Spleen (tissue), 13 donors: ENCODE measurements at places on chromosomes 6 and 20. TPM values are rescaled to one million over a fixed set of nuclear protein-coding genes. Genes with fewer than 3 reads are reported as not detected.

- DNase-seq = no peak
These were observed 181.8 kb downstream of the CDH4 start for GRCh38 chr20:61433816-61434215.

DNA sequence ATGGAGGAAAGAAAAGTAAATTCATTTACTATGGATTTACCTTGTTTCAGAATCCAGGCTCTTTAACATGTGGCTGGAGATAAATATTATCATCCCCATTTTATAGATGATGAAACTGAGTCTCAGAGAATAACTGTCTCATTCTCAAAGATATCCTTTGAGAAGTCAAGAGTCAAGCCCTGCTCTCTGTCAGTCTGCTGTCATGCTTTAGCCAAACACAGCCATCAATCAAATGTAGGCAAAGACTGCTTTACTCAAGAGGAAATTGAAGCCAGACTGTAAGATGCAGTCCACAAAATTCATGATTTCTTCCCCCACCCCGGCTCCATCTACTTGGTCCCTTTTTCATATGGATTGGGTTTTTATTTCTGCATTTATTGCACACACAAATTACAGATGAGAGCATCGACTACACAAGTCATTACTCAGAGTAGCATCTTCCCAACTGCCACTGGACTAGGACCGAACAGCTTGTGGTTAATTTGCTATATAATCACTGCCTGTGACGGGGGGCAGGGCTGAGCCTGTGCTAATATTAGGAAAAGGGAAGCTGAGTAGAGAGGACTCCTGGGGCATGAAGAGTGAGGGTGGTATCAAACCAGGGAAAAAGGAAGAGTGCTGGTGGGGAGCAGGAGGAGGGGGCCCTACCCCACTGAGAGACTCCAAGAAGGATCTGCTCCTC lies 102.7 kb upstream of the TOP1 start:
- DNase-seq = no peak

DNA sequence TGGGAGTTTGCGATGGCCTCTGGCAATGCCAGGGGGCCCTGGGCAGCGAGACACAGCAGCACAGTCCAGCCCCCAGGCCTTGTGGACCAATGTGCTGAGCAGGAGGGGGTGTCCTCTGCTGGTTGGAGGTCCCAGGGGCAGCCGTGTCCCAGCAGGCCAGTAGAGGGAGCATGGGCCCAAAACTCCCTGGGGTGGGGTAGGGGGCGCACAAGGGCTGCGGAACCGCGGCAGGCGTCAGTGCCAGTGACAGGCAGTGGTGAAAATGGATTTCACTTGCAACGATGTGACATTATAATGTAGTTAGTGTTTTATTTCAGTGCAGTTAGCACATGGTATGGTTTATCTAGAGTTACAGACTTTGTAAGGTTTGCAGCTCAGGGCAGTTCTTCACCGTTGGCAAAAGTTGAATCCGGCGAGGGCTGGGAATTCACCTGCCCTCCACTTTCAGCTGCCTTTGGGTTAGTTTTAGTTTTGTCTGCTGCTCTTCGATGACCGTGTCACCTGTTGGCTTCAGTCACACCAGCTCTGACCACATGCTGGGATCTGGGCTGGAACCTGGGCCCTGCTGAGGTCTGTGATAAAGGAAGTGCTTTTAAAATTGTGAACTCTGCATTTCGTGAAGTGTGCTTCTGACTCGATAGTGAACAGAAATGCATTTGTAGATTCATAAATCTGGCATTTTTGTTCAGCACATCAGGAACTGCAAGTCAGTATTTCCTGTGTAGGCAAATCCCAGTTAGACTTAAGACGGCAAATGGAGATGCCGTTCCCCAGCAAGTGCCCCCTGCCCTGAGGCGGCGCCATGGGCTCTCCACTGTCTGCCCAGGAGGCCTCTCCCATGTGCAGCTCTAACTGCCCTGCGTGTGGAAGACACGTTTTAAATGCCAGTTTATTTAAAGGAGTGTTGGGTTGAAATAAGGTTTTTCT lies 46.8 kb downstream of the PYGB start:
- DNase-seq = peak; percentile 87

Gene CRISP3
- 4.1 TPM for total RNA-seq

DNA sequence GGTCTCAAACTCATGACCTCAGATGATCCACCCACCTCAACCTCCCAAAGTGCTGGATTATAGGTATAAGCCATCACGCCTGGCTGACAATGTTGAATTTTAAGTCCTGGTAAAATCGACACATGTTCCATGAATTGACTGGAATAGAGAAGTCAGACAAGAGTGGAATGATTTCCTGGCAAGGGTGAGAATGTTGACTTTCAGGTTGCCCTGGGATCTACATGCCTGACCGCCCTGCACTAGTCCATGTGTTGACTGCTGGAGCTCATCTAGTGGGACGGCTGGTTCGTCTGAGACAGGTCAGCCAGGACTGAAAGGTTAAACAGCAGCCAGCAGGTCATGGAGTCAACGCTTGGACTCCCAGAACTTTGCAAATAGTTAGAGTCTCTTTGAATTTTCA lies 88.8 kb downstream of the SASH1 start:
- DNase-seq = no peak

Gene FOXF2
- total RNA-seq = not detected

DNA sequence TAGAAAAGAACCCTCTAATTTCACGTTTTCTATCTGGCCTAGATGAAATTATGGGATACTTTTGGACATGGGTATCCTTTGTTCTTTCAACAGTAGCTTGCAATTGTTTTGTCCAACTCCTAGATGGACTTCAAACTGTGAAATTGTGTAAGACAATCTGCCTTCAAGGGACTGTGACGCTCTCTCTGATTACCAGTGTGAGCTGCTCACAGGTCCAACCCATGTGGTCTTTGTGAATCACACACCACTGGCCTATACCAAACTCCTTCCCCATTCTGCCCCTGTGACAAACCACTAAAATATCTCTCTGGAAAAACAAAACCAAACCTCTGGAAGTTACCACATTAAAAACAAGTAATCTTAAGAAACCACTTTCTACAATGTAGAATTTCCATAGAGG lies 59.5 kb downstream of the NINL start:
- DNase-seq = no peak

GRCh38 chr6:30327232-30327746 lies 562 bp downstream of the TRIM39 start:
- no peak for DNase-seq

GRCh38 chr6:69422475-69422874 lies 374.3 kb downstream of the LMBRD1 start:
- DNase-seq = no peak

DNA sequence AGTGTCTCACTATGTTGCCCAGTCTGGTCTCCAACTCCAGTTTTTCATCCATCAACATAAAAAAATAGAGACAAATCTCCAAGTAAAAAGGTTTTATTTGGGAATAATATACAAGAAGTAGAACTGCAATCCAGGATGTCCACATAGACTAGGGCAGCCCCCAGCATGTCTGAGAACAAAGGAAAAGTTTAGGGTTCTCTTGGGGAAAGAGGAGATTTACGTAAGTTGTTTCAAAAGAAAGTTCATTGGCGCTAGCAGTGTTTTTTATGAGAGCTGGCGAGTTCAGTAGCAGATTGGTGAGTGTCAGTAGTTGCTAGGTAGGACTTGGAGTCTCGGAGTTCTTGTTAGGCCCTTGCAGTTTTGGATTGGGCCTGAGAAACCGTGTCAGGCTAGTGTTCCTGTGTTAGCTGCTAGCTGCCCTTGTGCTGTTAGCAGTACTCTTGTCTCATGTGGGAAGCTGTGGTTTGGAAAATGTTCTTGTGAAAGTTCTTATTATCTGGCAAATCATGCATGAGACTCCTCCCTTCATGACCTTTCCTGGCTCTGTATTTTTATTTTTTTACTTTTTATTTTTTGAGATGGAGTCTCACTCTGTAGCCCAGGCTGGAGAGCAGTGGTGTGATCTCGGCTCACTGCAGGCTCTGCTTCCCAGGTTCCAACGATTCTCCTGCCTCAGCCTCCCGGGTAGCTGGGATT lies 24.7 kb downstream of the TTLL9 start:
- DNase-seq = no peak

GRCh38 chr6:168102315-168102985 lies 23.4 kb upstream of the FRMD1 start:
- DNase-seq = no peak

GRCh38 chr6:160790028-160790792 lies 88.2 kb downstream of the PLG start:
- no peak for DNase-seq

Gene DACT2
- not detected for total RNA-seq

DNA sequence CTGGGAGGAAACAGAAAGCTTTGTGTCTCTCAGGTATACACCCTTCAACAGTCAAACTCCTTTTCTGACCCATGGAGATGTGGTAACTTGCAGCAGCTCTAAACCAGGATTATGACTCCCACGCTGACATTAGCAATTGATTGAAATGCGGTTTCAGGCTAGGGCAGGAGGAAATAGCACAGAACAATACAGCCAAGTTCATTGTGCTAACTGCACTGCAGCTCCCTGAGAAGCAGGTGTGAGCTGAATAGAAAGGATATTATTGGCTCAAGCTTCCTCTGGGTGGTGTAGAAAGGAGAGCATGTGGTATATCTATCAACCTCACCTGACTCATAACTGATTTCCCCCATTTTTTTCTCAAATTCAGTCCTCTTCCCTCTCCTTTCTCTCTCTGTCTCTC lies 612.3 kb upstream of the BTBD3 start:
- no peak for DNase-seq

Gene F13A1
- 29.4 TPM for total RNA-seq

Gene NKX2-4
- not detected for total RNA-seq

- DNase-seq = no peak
These were observed 18.4 kb upstream of the BEND6 start for GRCh38 chr6:56936466-56936865.

- no peak for DNase-seq
These were observed 355.5 kb upstream of the HTR1E start for GRCh38 chr6:86581833-86582232.

GRCh38 chr6:30792786-30793185 lies 48.4 kb upstream of the IER3 start:
- no peak for DNase-seq

GRCh38 chr6:157268835-157269234 lies 54.5 kb downstream of the TMEM242 start:
- peak; percentile 47 for DNase-seq

- DNase-seq = no peak
These were observed 5.2 kb upstream of the ZC3H12D start for GRCh38 chr6:149489967-149490366.

- DNase-seq = no peak
These were observed 29.7 kb downstream of the GABRR1 start for GRCh38 chr6:89187504-89187903.

Gene SLC17A4
- total RNA-seq = not detected

DNA sequence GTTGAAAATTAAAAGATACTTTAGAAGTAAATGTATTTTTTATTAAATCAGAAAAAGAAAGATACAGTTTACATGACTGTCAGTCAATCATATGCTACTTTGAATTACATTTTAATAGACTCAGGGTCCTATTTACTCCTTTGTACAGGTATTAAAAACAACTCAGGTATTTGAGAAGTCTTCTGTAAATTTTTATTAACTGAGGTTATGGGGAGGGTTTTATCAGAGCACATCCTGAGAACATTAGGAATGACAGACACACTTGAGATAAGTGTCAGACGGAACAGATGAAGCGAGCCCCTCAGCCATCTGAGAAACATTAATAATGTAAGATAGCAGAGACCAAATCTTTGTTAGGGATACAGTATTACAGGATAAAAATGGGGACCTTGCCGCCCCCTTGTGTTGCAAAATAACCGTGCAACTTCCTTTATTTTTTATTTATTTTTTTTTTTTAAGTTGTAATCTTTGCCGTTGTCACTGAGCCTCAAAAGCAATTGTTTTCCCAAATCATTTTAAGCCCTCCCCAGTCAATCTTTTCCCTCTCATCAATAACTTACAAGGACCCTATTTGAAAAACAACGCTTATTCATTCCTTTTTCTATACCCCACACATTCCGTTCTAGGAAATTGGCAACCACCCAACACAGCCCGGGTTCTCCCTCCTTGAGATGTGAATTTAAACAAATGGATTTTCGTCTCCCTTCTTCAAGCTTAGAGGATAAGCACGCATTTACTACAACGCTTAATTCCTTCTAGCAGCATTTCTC lies 126.7 kb downstream of the BCAS1 start:
- no peak for DNase-seq
